Vagina (tissue), 2 donors: ENCODE measurements at places on chromosomes 13 and 19.
A peak's percentile ranks its signal among the peaks of the same experiment; 100 is the strongest.

DNA sequence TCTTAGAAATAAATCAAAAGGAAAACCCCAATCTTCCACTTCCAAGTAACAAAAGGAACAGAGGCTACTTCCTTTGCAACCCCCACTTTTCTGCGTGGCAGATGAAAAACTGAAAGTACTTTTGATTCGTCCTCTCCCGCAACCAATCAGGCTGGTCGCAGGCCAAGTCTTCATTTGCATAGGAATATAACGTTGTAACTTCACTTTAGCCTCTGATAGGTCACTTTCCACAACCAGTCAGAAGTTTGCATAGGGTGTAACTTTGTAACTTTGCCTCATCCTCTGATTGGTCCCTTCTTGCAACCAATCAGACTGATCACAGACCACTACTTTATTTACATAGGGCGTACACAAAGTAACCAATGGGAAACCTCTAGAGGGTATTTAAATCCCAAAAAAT is 37.2 kb downstream of the TGDS start:
- DNase-seq = no peak

- no peak for DNase-seq
Observed at GRCh38 chr13:100714478-100714877, 39.9 kb upstream of the TMTC4 start.

GRCh38 chr13:102777736-102778135 is 4.2 kb upstream of the TEX30 start:
- DNase-seq = no peak

DNA sequence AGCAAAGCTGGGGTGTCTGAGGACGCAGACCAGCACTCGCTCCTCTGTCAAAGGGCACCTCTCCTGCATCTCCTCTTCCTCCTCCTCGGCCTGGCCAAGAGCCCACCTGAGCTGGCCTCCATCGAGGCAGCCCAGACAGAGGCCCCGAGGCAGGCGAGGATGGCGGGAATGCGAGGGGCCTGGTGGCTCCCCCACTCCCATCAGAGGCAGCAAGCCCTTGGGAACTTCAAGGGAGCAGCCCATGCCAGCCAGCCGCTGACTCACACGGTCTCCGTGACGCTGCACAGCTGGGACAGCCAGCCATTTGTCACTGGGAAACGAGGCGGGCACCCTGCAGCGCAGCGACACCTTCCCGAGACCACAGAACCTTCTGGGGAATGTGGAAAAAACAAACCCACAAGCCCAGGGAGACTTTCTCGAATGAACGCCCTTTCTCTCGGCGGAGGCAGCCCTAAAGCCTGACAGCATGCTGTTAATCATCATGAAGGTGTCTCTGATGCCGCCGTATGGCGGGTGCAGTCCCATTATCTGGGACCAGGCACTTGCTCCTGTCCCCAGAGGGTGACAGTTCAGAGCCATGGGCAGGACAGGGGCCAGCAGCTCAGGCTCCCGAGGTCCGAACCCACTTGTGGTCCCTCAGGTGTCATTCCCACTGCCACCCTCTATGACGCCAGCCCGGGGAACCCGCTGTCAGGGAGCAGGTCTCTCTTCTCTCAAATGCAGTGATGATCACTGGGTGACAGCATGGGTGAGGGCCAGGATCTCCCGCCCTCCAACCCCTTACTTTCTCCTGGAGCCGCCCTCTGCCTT is 53.0 kb downstream of the PEPD start:
- DNase-seq = no peak

DNA sequence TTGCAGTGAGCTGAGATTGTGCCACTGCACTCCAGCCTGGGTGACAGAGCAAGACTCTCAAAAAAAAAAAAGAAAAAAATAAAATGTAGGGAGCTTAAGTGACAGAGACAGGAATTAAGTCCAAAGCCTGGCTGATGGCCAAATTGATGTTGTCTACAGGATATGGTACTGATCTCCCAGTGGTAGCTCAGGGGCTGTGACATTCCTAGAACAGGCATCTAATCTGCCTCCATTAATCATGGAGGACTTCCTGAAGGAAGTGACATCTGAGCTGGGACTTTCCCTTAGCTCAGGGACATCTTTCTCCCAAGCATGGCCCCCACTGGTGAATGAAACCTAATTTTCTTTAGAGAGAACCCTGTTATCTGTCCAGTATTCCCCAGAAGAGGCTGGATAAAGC is 11.4 kb upstream of the EDDM13 start:
- peak; percentile 34 for DNase-seq

DNA sequence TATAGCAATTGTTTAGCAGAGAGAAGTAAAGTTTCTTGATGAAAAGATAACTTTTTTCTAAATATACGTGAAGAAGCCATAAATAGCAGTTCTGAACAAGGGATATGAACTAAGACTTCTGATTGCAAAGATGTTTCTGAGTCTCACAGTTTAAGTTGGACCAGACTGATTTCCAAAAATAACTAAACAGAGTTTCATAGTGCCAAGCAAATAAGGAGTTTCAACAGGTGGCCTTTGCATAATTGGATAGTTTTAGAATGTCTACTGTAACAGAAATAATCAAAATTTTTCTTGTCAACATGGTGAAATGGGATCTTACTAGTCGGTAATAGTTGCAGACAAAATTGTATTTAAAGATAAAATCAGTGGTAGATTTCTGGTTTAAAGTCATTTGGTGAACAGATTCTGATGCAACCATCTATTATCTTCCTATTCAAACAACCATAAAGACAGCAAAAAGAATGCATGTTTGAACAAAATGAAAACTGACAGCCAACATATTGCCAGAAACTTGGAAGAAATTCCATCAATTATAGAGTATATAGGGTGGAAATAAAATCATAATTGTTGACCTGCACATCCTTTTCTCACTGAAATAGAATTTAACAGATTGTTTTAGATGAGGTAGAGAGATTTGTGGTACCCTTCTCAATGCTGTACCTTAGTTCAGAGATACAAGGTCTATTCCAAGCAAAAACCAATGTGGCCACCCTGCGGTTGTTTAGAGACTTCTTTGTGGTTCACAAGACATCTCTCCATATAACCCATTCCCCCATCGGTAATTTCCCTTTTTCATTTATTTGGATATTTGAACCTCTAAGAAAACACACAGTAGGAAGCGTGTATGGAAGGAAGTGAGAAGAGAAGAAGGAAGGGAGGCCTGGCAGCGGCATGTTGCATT is 275.3 kb downstream of the COG6 start:
- no peak for DNase-seq

- DNase-seq = no peak
Observed at GRCh38 chr19:15025217-15025616, 24.1 kb upstream of the CASP14 start.

GRCh38 chr19:277581-278165 is 13.5 kb downstream of the PLPP2 start:
- DNase-seq = no peak

DNA sequence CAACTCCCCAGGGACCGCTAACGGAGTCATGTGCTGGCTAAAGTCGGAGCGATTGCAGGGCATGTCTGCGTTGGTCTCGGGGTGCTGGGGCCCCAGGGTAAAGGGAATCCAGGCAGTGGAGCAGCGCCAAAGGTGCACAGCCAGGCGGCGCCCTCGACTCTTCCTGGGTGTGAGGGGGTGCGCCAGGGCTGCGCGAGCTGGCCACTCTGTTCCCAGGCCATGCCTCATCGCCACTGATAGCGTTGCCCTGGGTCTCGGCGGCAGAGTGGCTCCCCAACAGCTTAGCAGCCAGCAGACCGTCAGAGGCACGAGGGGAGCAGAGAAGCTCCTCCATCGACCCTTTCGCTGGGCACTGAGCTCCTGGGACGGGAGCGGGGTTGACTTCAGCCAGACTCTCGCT is 152.7 kb downstream of the B3GLCT start:
- DNase-seq = no peak

DNA sequence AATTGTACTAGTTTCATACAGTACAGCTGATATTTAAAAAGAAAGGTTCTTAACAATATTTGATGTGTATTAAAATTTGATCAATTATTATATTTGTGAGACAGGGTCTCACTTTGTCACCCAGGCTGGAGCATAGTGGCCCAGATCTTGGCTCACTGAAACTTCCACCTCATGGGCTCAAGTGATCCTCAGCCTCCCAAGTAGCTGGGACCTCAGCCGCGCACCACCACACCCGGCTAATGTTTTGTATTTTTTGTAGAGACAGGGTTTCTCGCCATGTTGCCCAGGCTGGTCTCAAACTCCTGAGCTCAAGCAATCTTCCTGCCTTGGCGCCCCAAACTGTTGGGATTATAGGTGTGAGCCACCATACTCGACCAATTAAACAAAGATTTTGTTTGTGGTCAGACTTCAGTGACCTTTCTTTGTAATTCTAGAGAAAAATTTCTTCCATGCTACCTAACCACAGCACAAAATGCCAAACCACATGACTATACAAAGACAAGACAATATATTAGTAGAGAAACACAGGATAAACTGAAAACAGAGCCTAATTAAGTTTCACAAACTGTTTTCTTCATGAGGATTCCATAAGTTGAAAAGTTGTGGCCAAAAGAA is 59.6 kb downstream of the RBM26 start:
- no peak for DNase-seq

- DNase-seq = no peak
Observed at GRCh38 chr13:113528813-113529180, 38.3 kb upstream of the DCUN1D2 start.
